ENCODE measurements at places on chromosomes 3 and 15.

GRCh38 chr3:153658136-153658535 lies 463.1 kb upstream of the ARHGEF26 start:
- DNase-seq, result no peak

GRCh38 chr3:177733936-177734335 lies 536.7 kb upstream of the TBL1XR1 start:
- DNase-seq, result no peak

GRCh38 chr3:8736436-8736835 lies 2.8 kb downstream of the CAV3 start:
- no peak for DNase-seq

GRCh38 chr15:34047893-34048775 lies 9.1 kb upstream of the AVEN start:
- no peak for DNase-seq

DNA sequence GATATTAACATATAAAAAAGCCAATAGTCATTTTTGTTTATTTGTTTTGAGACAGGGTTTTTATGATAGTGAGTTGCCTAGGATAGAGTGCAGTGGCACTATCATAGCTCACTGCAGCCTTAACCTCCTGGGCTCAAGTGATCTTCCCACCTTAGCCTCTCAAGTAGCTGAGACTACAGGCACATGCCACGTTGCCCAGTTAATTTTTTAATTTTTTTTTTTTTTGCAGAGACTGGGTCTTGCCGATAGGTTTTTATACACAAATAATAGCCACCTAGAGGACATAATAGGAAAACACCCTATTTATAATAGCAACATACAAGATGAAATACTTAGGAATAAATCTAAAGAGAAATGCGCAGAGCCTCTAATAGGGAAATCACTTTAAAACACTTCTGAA lies 13.3 kb downstream of the EIF3J start:
- no peak for DNase-seq

DNA sequence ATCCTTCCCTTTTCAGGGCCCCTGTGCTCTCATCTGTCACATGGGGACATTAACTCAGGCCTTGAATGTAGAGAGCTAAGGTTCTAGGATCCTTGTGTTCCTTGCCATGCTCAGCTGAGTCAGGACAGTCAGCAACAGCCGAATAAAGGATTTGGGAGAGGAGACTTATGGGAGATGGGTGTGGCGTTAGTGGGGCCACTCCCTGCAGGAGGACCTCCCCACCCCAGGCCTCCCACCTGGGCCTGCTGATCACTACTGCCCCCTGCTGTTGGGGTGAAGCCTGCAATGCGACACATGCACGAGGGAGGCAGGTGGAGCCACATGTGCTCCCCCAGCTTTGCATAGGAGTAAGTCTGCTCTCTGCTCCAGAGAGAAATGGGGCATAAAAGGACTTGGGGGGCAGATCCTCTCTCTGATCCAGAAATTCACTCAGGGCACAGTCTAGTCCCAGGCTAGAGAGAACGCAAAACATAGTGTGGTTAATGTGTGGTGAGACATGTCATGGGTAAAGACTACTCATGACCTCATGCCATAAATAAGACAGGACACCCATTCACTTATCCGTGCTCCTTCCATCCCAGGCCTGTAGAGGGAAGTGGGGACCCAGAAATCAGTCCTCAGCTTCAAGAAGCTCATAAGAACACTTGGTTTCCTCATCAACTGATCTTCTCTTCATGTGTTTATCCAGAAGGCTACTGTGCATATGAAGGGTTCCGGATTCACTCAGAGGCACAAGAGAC lies 19.4 kb downstream of the RBP1 start:
- no peak for DNase-seq

- no peak for DNase-seq
These were observed 12.3 kb downstream of the HCLS1 start for GRCh38 chr3:121648219-121648958.

GRCh38 chr15:41852736-41853590 lies 14.3 kb downstream of the PLA2G4B start:
- DNase-seq, result no peak

DNA sequence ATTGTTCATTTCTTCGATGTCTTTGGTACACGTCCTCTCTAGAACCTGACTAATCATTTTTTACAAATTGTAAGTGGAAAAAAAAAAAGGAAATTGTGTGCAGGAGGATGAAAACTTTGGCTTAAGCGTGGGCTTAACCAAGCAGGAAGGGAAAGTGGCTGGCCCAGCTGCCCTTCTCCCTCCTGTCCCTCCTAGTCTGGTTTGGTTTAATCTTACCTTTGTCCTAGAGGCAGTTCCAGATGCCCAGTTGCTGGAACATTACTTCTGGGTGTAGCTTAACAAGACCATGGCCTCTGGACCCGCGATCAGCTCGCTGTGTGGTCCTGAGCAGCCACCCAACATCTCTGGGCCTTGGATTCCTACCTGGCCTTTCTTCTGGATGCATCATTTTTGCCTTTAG lies 15.4 kb downstream of the PAQR5 start:
- no peak for DNase-seq

DNA sequence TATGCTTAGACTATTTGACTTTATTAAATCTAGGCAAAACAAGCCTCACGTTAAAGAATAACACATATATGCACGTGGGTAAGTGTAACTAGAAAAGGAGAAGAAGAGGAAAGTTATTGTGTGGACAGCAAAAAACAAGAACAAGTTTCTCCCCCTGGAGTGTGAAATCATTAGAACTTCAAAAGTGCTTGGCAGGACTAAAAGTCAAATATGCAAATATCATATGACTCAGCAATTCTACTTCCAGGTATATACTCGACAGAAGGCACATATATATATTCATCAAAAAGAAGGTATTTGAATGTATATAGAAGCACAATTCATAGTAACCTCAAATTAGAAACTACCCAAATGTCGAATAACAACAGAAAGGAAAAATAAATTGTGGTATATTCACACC lies 68.9 kb upstream of the STXBP5L start:
- no peak for DNase-seq

- no peak for DNase-seq
These were observed 92.2 kb downstream of the SV2B start for GRCh38 chr15:91192285-91192684.

DNA sequence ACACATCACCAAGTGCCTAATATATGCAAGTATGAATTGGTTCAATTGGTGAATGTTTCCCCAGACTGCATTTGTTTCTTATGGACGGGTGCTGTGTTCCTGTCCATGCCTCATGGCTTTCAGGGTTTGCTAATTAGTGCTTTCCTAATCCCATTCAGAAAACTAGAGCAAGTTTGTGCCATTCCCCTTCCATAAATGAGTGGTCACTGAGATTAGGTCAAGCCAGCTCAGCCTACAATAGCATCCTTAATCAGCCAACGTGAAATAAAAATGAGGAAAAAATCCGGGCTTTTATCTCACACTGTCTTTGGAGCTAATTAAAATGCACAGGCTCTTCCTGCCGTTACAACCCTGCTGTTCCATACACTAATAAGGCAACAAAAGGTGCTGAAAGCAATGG lies 788.8 kb downstream of the ROBO1 start:
- no peak for DNase-seq

DNA sequence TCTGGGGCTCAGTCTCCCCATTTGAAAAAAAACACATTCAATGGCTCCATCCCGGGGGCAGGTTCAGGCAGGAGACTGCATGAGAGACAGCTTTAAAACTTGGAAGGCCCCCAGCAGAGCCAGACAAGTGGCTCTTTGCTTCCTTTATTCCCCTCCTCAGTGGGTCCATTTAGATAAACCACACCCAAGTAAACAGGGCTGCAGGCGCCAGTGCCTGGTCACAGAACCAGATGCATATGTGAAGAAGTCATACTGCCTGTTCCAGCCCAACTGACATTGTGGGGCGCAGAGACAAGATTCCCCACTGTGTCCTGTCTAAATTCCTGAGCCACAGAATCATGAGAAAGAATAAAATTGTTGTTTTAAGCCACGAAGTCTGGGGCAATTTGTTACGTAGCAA lies 9.0 kb downstream of the FBN1 start:
- DNase-seq, result no peak

DNA sequence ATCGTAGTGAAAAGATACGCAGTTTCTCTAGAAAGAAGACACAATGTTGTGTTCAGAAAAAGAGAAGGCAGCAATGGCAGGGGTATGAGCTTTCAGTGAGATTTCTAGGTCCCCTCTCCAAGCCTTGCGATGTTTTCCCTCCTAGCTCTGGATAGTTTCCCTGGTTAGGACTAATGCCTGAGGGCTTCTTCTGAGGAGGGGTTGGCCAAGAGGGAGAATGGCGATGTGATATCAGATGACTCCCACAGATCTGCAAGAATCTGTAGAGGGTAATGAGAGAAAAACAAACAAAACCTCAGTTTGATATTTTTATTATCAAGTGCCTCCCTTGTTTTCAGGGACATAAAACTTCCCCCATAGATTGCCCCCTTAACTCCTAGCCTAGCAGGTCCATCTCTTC lies 4.1 kb upstream of the CLDN1 start:
- no peak for DNase-seq

- no peak for DNase-seq
These were observed 120.5 kb downstream of the PDZRN3 start for GRCh38 chr3:73504239-73504638.

DNA sequence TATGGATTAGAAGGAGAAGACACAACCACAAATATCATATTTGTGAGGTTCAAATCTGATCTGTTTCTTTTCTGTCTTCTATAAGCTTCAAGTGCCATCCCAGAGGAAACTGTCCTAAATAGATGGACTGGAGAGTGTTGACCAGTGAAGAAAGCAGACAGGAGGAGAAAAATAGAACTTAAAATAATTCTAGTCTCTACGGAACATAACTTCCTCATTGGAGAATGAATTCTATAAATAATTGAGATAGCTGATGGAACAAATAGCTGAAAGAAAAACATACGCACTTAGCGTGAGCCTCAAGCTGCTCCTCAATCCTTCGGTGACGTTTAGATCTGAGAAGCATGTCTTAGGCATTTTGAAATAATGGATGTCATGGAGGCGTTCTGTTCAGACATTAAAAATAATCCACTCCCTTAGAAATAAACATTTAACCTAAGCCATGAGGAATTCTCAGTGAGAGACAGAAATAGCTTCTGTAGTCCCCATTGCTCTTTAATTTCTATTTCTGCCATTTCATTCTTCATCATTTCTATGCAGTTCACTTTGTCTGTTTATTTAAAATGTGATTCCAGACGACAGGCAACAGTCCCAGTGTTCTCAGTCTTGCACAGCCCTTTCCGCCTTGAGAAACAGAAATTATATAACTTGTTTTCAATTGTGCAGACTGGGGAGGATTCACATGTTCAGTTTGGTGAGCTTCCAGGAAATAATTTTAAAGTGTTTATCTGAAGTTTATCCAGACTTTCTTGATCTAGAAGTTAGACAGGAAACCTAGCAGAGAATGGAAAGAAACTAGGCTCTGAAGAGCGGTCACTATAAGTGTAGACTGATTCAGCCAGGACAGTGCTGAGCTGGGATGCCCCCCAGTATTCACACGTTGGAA lies 97.3 kb downstream of the NR1D2 start:
- no peak for DNase-seq

- no peak for DNase-seq
These were observed 24.7 kb downstream of the CTDSPL start for GRCh38 chr3:37886395-37886794.

GRCh38 chr15:69951898-69952555 lies 145.7 kb downstream of the TLE3 start:
- no peak for DNase-seq

DNA sequence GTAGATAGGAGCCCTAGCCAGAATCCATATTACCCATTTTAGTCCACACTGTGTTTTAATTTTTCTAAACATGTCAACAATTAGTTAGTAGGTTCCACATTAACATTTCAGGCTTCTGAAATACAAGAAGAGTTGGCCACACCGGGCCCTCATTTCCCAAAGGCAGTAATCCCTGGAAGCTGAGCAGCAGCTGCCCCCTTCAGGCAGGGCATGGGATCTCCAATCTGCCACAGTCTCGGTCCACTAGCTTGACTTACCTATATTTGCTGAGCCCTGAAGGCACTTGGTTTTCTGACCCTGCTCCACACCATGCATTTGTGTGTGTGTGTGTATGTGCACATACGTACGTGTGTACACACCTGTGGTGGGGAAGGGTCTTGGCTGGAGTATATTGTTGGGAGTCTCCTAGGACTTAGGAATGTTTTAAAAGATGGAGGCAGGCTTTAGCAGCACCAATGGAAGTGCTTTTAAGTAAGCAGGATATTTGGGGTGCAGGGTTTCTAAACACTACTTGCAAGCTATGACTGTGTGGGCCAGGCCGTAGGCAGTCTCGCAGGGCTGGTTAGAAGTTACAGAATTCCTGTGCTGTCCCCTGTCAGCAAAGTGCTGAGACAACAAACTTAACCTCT lies 71.2 kb upstream of the SOX14 start:
- no peak for DNase-seq

DNA sequence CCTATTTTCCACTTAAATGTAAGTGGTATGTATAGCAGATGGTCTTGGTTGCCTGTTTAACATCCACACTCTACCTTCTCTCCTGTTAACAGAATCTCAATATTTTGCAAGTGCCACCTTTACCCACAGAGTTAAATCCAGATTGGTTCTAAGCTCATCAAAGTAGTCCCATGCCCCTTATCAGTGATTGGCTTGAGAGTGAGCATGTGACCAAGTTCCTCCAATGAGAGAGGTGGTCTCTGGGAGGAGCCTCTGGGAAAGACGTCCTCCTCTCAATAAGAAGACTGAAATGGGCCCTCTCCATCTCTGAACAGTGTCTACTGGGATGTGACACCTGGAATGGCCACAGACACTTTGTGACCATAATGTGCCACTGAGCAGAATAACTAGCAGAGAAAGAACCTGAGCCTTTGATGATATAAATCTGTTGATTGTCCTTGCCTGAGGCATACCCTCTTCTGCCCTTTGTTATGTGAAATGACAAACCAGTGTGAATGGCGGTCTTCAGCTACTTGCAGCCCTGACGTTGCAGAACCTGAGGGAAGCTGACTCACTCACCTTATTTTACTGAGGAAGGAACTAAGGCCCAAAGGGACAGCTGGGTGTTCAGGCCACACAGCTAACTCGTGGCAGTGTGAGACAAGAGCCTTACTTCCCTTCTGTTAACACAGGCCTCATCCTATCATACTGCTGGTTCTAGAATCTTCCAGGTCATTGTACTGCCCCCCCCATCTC lies 42.4 kb upstream of the LARS2 start:
- DNase-seq, result no peak

- DNase-seq, result no peak
These were observed 29.2 kb upstream of the MUC13 start for GRCh38 chr3:124963755-124964154.

GRCh38 chr15:67087507-67088172 lies 22.2 kb downstream of the SMAD3 start:
- no peak for DNase-seq
